Sigmoid colon (tissue), 7 donors: ENCODE measurements at places on chromosomes 5 and 9. TPM values are rescaled to one million over a fixed set of nuclear protein-coding genes. Genes with fewer than 3 reads are reported as not detected.

DNA sequence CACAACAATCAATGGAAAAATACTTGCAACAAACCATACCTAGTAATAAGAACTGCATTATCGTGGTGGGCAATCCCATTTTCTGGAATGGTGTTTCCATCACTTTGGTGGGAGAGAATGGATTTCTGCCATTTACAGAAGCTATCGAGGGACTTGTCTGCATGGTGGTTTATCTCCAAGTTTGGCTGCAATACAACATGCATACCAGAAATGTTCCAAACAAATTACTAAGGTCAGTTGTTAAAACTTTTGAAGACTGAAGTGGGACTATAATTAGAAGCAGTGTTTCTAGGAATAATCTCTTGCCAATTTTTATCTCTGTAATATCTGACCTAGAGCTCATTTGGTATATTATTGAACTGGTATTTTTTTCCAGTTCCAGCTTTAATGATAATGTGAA, 30.3 kb downstream of the ADAMTS6 start:
- DNase-seq: no peak

DNA sequence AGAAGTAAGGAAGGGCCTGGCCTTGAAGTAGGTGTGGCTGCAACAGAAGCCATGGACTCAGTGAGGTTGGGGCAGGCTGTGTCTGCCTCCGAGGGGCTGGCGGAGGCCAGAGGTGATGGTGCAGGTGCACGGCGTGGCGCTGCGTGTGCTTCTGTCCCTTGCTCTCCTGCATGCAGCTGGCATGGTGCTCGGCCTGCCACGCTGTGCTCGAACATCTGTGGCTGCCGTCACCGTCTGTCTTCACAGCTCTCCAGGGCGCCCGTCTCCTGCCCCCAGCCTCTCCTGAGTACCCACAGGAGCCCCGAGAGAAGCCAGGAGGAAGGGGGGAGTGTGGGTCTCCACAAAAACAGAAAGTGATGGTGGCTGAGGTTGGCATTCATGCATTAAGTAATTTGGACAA, 193.7 kb downstream of the CACNA1B start:
- DNase-seq: peak; percentile 38

DNA sequence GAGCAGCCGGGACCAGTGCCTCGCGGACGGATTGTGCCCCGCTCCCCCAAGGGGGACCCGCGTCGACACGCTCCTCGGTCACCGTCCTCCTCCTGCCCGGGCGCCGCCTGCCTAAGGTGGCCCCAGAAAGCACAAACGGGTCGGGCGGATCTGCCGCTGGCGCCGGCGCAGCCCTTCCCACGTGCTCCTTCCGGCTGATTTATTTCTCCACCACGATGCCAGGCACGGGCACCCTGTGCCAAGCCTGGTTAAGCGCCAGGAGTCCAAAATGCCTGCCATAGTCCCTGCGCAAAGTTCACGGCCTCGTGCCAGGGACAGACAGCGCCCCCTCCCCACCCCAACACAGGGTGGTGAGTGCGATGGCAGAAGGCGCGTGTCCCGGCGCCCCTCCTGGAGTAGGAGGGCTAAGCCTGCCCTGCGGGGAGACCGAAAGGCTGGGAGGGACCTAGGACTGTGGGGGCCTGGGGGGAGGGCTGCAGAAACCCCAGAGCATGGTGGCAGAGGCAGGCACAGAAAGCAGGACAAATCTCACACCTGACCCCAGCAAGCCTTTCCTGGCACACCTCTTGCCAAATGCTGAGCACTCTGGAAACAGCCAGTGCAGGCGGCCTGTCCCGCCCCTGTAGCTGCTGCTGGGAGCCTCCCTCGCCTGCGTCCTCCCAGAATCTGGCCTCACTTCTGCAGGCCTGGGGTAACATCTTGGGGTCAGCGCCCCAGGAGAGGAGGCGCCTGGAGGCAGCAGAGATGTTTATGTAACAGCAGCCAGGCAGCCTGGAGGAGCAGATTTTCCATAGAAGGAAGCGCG, 1.1 kb upstream of the NOTCH1 start:
- DNase-seq: peak; percentile 97

- no peak for DNase-seq
These were observed 217.3 kb downstream of the ADAMTS6 start for GRCh38 chr5:65264420-65264819.

DNA sequence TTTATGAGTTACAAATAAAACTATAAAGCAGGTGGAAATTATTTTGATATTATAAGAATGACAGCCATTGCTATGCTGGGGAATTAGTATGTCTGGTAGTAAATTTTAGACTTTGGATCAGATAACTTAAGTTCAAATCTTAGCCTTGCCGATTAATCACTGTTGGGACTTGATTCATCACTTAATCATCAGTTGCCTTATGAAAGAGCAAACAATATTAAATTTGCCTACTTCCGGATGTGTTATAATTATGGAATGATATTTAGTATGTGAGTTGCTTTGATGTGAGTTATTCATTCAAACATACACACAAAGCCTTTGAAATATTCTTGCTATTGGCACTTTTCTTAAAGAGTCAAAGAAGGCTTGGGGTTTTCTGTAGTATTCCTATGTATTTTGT, 717.7 kb downstream of the BRINP1 start:
- DNase-seq: no peak

DNA sequence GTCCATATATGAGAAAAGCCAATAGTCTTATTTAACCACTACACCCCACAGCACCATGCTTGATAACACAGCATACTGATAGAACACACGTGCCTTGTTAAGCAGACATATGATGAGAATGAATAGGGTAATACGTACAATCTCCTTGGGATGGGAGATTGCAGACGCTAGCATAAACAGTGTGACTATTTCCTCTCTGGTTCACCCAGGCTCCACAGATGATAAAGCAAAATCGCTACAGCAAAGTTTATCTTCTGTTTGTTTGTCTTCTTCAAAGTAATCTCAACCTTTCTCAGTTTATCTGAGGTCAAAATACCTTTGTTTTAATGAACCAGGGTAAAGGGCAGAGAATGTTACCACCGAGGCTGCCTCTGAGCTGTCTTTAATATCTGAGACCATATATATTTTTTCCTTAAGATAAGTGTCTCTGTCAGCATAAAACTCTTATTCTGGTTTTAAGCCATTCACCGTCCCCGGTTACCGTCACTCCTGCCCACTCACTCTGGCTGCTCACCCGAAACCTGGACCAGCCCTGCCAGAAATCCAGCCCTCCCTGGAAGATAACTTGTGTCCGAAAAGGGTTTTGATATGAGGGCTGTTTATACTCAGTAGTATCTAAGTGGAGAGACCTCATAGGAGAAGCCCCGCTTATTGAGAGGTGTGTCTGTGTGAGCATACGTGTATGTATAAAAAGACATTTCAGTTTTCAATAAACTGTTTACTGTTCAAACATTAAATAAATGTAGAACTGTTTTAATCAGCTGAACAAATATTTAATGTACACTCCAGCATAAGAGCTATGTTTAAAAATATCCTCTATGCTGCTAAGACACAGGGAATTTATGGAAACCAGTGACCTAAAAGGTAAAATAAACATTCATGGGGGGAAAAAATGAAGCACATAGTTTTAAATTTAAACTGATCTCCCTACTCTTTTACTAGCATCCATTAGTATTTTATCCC, 465.4 kb downstream of the RASEF start:
- no peak for DNase-seq

DNA sequence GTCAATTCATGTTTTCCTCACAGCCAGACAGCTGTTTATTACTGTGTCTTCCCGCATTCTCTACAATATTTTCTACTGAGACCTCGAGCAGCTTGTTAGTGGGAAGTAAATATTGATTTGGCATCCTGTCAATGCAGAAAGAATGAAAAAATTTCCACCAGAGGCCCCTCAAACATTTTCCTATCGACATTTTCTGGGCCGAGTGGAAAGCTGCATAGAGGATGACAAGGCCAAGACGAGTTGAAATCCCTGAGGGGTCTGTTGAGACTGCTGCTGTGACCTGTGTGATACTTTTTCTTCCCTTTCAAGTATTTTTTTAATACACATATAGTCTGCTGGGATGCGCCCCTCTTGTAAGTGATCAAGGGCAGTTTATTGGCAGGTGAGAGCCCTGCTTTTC, 91.4 kb upstream of the SH3GL2 start:
- DNase-seq: no peak

- no peak for DNase-seq
These were observed 9.4 kb downstream of the PHAX start for GRCh38 chr5:126610160-126610559.

- no peak for DNase-seq
These were observed 641.8 kb downstream of the EFNA5 start for GRCh38 chr5:107028938-107029337.

GRCh38 chr5:149681922-149682321, 48.2 kb upstream of the PPARGC1B start:
- no peak for DNase-seq

GRCh38 chr9:4299005-4299795, 668 bp downstream of the GLIS3 start:
- peak; percentile 74 for DNase-seq

DNA sequence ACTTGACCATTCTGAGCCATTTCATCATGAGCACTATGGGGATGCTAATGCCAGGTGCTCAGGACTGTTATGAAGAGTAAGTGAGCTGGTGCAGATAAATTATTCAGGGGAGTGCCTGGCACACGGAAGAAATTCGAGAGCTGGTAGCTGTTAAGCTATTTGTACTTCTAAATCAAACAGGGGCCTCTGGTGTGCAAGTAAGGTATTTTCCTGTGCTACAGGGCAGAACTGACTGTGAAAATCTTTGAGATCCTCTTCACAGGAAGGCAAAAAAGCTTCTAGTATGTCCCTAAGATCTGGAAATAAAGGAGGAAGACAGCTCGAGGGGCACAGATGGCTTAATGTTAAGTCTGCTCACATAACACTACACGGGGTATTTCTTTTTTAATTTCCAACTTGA, 106.3 kb upstream of the SPOCK1 start:
- no peak for DNase-seq

GRCh38 chr5:98499892-98500291, 273.6 kb upstream of the RGMB start:
- DNase-seq: no peak

GRCh38 chr5:68459093-68459809, 243.7 kb downstream of the PIK3R1 start:
- no peak for DNase-seq

GRCh38 chr5:64979531-64979930, 210.8 kb downstream of the CWC27 start:
- no peak for DNase-seq

GRCh38 chr9:129604056-129604765, 16.7 kb downstream of the C9orf50 start:
- no peak for DNase-seq

DNA sequence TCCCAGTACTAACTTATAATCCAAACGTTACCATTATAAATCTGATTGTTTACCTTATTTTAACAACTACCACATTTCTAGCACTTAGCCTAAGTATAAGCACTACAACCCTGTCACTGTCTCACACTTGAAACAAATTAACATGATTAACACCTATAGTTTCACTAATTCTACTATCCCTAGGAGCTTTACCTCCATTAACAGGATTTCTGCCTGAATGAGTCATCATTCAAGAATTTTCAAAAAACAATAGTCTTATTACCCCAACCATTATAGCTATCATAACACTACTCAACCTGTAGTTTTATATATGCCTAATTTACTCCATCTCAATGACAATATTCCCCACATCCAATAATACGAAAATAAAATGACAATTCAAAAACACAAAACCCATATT, 89.6 kb downstream of the INSL6 start:
- DNase-seq: no peak

GRCh38 chr5:115661101-115661500, 35.3 kb upstream of the TMED7 start:
- no peak for DNase-seq

DNA sequence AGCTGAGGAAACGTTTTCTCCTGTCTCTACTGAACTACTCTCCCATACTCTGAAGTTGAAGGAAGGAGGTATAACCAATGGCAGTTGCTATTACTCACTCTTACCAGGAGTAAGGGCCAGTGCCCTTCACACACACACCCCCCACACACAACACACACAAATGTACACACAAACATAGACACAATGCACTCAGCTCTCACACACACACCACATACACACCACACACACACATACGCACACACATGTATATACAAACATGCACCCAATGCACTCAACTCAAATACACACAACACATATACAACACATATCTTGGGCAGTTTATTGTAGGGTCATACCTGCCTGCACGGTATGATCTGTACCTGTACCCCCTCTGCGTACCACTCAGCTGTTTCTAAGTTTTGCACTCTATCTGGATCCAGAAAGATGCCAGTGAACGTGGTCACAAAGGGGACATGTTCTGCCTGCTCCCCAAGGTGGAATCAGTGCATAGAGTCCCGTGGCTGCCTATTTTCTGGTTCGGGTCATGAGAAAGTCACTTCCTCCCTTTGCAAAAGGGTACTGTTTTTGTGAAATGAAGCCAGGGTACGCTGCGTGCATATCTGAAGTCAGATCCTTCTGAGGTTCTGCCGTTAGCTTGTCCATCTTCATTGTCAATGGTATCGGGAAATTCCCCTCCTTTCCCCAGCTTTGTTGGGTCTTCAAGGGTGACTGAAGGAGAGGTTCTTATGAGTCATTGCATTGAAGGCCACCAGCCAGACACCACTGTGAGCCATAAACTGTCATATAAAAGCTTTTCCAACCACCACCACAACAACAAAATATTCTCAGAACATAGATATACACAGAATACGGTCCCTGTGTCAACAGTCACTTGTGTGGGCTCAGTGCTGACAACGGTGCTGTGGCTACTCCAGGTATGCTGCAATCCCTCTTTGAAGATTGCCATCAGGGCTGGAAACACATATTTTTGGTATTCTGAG, 131.9 kb downstream of the UGCG start:
- no peak for DNase-seq

CDKN2B-AS1 gene
- 31.1 TPM for polyA plus RNA-seq

VAV2 gene
- polyA plus RNA-seq: 14.4 TPM

FYB1 gene
- polyA plus RNA-seq: 3.6 TPM

CDC20B gene
- polyA plus RNA-seq: not detected

BRINP1 gene
- polyA plus RNA-seq: not detected

NIM1K gene
- not detected for polyA plus RNA-seq

PIP5KL1 gene
- 1.8 TPM for polyA plus RNA-seq

GCNT4 gene
- 1.8 TPM for polyA plus RNA-seq

SLC4A9 gene
- 0.25 TPM for polyA plus RNA-seq

ENHO gene
- 6.0 TPM for polyA plus RNA-seq

GPR151 gene
- polyA plus RNA-seq: not detected

CEL gene
- polyA plus RNA-seq: 0.46 TPM

PRSS3 gene
- polyA plus RNA-seq: 148 TPM

TPPP gene
- 0.60 TPM for polyA plus RNA-seq
